ENCODE measurements at places on chromosomes 13 and 19.

- DNase-seq: no peak
Measured at GRCh38 chr13:84470528-84470927, 588.3 kb upstream of the SLITRK1 start.

DNA sequence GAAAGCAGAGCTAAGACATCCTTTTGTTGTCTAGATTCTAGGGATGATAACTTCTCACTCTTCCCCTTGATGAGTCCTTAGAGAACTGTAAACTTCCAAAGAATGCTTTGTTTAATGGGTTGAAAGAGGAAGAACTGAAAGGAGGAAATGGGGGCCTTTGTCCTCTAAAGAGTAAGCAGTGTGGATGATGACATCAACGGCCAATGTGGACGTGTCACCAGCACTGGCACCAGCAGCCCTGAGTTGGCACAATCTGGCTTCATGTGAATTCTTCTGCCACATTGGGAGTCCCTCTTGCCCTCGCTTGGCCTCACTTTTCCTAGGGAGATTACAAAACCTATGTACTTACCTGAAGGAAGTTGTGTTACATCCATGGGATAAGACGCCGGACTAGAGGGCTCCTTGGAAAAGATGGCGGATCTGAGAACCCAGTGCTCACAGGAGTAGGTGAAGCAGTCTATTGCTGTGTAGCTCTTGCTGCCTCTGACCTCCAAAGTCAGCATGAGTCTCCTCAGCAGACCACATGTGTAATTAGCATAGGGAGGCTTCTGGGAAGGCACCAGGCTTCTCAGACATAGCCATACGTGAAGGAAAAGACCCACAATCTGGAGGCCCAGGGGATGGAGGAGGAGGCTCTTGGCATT, 62.8 kb downstream of the RGCC start:
- no peak for DNase-seq

DNA sequence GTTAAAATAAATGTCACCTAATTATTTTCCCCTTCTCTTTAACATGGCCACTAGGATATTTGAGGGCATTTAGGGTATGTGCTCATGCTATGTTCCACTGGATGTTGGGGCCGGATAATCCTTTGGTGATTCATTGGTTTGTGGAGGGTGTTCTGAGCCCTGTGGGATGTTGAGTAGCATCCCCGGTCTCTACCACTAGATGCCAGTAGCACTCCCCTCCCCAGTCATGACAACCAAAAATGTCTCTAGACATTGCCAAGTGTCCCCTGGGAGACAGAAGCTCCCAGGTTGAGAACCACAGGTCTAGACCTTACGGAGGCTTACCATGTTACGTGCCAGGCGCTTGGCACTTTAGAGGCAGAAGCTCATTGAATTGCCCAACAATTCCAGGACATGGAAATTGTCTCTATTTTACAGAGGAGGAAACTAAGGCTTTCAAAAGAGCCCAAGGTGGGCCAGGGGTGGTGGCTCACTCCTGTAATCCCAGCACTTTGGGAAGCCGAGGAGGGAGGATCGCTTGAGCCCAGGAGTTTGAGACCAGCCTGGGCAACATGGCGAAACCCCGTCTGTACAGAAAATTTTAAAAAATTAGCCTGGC, 14.1 kb downstream of the SHANK1 start:
- DNase-seq: no peak

GRCh38 chr13:60152904-60153303, 10.8 kb downstream of the DIAPH3 start:
- DNase-seq: no peak

DNA sequence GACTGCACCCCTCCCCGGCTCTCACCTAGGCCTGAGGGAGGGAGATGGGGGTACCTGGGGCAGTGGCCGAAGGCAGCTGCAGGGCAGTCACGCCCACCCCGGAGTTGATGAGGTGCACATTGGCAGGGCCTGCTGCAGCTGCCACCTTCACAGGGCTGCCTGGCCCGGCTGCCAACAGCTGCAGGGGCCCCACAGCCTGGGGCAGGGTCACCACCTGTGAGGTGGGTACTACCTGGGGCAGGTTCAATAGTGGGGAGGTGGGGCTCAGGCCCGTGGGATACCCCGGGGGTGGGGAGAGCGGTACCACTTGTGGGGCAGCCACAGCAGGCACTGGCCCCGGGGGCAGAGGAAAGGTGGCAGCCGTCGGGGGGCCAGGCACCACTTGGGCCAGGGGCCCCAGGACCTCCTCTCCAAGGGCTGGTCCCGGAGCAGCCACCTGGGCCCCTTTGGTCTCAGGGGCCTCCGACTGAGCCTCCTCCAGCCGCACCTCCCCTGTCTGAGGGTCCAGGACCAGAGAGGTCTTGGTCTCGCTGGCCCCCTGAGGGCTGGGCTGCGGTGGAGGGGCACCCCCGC, 2.7 kb downstream of the SIX5 start:
- no peak for DNase-seq

DNA sequence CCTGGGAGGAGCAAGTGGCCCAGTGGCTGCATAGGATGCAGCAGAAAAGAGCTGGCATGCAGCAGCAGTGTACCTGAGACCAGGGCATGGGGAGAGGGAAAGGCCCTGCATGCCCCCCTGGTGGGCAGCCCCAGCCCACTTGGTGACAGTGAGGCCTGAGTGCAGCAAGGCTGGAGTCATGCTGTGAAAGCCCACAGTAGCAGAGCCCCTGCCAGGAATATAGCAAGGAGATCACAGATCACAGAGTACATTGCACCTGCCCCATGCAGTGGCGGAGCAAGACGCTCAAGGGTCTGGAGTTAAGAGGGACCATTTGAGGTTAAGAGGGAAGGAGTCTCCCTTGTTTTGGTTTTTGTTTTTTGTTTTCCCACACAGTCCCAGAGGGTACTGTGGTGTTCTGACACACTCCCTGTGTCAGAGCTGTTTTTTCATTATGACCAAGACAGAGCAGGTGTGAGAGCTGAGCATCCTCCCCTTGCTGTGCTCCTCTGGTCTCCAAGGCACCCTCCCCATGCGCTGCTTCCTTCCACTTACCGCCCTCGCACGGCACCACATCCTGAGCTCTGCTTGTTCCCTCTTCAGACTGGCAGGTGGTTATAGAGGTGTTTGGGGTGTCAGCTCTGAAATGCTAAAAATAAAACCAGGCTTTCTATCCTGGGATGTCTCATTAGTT, 85.0 kb upstream of the UBL3 start:
- DNase-seq: peak; percentile 89

DNA sequence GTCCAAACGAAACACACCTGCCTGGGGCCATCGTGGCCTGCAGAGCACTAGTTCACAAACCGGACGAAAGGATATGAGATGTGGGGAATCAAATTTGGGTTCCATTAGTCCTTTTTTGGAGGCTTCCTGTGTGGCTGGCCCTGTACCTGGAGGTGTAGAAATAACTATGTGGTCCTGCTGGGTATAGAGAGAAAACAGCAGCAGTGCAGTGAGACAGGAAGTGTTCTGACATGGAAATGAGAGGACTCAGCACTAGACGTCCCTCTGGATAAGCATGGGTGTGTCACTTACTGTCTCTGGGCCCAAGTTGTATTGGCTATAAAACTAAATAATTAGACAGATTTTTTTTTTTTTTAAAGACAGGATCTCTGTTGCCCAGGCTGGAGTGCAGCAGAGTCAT, 12.3 kb downstream of the KDELR1 start:
- no peak for DNase-seq

- DNase-seq: no peak
Measured at GRCh38 chr19:7922836-7923195, 2.7 kb downstream of the SNAPC2 start.

GRCh38 chr19:56837492-56838023, 3.0 kb downstream of the PEG3 start:
- DNase-seq: peak; percentile 79

DNA sequence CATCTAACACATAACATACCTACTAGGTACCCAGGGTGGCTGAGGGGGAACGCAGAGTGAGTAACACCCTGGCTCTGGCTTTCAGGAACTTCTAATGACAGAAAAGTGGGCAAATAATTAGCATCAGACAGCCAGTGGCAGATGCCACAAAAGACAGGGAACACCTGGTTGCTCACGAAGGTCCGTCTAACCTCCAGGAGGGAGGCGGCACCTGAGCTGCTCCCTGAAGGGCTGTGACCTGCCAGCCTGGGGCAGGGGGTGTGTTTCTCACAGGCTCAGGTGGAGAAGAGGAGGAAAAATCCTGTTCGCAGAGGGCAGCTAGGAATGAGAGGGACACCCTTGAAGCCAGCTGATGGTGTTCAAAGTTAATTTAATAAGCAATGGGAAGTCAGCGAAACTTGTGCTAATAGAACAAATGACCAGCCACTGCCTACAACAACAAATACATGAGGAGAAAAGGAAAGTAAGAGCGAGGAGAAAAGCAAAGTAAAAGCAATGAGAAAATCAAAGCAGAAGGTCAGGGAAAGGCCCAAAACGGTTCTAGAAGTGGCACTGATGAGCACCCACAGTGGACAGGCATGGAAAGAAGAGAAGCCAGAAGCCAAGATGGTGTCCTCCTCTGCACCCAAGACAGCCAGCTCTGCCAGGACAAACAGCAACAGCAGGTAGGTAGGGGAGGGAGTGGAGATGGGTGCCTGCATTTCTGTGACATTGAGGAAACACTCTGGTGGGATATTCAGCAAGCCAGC, 87.3 kb downstream of the STK24 start:
- no peak for DNase-seq

GRCh38 chr13:60933638-60934037, 482.0 kb downstream of the PCDH20 start:
- DNase-seq: no peak

DNA sequence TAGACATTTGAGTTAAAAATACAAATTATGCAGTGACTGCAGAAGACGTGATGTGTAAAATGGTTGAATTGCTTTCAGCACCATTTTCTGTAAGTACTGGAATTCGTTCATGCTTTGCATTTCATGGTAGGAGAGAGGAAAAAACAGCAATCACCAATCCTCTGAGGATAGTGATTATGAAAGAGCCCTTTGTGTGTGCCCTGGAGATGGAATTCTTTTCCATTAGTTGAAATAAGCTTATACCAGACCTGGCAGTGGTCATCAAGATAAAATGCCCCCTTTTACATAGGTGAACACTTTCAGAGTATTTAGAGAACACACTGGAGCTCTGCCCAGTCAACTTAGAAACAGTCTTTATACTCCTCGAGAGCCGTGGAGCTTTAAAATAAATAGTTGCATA, 1.7 kb downstream of the CNMD start:
- no peak for DNase-seq

- DNase-seq: no peak
Measured at GRCh38 chr19:54549224-54549623, 24.4 kb upstream of the LILRA2 start.

GRCh38 chr13:26664286-26664685, 96.3 kb downstream of the GPR12 start:
- DNase-seq: no peak
